ENCODE measurements at places on chromosomes 6 and 20. TPM values are rescaled to one million over a fixed set of nuclear protein-coding genes. Genes with fewer than 3 reads are reported as not detected.
A peak's percentile ranks its signal among the peaks of the same experiment; 100 is the strongest.

The EPHA7 gene
- under 0.01 TPM for total RNA-seq

The CST5 gene
- not detected for total RNA-seq

The PDRG1 gene
- 3.2 TPM for total RNA-seq

The RIMS4 gene
- total RNA-seq = not detected

The TFAP2C gene
- total RNA-seq = not detected

DNA sequence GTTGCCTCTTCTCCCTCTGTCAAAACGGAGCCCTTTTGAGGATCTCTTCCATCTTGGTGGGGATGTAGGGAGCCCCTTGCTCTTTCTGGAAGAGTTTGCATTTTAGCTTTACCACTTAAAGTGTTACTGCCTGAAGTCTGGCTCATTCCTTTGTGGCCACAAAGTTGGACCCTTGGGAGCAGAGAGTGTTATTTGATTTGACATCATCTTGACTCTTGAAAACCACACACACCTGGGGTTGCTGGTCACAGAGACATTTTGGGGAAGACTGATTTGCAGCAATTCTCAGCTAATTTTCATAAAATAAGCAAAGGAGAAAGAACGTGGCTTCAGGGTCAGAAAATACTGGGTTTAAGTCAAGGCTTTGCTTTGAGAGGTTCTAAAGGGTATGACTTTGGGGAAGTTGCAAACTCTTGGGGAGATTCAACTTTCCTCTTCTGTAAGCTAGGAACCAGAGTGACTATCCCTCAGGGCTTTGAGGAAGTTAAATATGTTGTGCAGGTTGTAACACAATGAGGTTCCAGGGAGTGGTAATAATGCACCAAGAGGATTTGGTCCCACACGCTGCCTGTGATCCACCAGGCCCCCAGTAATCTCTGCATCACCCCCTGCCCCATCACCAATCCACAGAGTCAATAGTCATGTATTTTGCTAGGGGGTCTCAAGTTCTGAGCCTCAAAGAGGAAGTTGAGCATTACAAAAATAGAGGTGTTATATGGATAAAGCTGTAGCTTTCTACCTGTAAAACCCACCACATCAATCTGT, 141.6 kb upstream of the SLC24A3 start:
- no peak for DNase-seq

DNA sequence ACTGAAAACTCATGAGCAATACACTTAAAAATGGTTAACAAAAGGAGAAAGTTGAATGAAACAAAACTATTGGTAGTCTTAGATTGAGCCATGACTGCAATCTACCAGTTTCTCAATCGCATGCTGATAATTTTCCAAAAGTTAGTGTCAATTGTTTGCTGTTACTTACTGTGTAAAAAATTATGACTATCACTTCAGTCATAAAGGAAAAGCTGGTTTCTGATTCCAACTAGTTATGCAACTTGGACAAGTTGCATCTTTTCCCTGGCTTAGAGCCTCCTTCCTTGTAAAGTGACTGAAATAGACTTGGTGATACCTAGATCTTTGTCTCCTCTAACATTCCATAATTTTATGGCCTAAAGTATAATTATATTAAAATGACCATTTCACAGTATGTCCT, 88.3 kb upstream of the PAK5 start:
- no peak for DNase-seq

GRCh38 chr20:16417001-16417400, 156.2 kb downstream of the KIF16B start:
- no peak for DNase-seq

- no peak for DNase-seq
Measured at GRCh38 chr6:118813775-118814174, 80.2 kb upstream of the ASF1A start.

DNA sequence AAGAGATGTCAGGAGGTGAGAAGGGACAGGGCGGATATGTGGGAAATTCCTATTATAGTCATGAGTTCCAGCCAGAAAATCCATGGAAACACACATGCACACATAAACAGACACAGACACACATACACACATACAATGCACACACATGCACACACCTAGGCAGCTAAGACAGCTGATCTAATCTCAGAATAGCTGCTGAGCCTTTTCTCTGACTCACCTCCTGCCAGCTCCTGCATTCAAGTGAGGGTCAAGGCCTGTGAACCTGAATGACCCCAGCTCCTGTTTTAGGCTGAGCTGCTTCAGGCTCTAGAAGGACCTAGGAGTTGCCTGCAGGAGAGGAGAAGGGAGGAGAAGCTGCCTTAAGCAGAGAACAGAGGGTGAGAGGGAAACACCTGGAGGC, 21.6 kb upstream of the RAET1L start:
- DNase-seq = no peak

DNA sequence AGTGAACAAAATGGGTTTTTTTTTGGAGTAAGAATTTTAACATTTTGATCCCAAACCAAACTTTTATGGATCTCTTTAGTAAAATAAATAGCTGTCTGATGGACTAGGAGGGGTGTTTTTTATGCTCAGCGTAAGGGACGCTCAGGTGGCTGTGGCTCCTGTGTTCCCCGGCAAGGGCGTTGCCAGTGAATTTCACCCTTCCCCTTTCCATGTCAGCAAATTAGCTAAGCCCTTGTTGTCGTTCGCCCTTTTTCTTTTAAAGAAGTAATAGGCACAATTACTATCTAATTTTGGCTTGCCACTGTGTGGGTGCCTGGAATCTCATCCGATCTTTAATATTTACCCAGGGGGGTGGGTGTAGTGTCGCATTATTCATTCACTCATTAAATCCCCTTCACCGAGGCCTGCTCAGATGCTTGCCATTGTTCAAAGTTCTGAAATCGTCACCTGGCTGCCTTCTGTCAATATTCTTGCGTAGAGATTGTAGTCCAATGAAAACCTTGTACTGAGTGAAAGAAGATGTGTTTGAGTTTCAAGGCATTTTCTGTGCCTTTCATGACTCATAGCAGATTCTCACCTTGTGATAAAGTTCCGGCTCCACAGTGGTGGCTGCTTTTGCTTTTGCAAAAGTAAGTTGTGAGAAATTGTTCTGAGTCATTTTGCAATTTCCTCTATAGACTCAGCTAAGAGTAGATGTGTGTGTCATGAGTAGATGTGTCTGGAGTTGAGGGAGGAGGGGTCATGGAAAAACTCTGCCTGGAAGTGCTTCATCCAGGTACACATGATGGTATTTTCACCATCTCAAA, 40.0 kb upstream of the CLDN20 start:
- peak; percentile 95 for DNase-seq
